ENCODE measurements at places on chromosomes 12 and 14.

GRCh38 chr14:60657456-60658210, 8.4 kb upstream of the SIX1 start:
- peaks cover 25% of the 10 kb centered on the region for H3K4me1 ChIP-seq
- H3K27me3 ChIP-seq = peaks cover 80% of the 10 kb centered on the region
- peaks cover 6% of the 10 kb centered on the region for H3K36me3 ChIP-seq
- no peak for DNase-seq

DNA sequence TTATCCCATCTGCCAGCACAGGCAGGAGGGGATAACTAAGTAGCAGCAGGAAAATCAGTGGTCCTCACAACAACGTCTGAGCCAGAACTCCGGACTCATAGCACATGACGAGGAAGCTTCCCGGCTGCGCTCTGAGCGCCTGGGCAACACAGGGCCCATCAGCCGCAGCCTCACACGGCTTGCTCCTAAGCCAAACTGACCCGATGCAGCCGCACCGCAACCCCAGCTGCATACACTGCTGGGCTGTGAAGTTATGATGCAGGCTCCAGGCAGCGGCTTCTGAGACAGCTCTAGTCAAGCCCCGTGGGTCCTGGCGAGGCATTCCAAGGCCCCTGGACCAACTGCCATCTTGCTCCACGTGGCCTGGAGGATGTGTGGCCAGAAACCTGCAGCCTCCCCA, 28.1 kb downstream of the ZFYVE21 start:
- H3K4me1 ChIP-seq = peaks cover 6% of the 10 kb centered on the region
- H3K4me3 ChIP-seq = no peak overlapping the region
- H3K27ac ChIP-seq = no peak overlapping the region
- H3K36me3 ChIP-seq = no peaks in the 10 kb centered on the region
- no peaks in the 10 kb centered on the region for H3K27me3 ChIP-seq

DNA sequence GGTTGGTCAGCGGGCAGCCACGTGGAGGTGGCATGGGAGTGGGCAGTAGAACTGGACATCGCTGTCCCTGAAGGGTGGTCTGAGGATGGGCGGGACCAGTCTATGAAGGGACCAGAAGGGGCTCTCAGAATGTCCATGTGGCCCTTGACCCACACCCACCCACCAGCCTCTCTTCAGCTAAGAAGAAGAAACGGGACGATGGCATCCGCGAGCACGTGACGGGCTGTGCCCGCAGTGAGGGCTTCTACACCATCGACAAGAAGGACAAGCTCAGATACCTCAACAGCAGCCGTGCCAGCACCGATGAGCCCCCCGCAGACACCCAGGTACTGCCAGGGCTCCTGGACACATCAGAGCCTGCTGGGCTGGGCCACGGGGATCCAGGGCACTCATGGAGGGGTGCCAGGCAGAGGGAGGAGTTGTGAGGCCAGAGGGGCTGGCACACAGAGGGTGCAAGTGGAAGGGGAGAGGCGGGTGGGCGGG, 21.3 kb downstream of the SETD1B start:
- H3K4me1 ChIP-seq = no peaks in the 10 kb centered on the region
- H3K27ac ChIP-seq = no peak overlapping the region
- no peak overlapping the region for H3K4me3 ChIP-seq
- H3K27me3 ChIP-seq = no peaks in the 10 kb centered on the region
- no peak for DNase-seq
- H3K36me3 ChIP-seq = peaks cover 58% of the 10 kb centered on the region

DNA sequence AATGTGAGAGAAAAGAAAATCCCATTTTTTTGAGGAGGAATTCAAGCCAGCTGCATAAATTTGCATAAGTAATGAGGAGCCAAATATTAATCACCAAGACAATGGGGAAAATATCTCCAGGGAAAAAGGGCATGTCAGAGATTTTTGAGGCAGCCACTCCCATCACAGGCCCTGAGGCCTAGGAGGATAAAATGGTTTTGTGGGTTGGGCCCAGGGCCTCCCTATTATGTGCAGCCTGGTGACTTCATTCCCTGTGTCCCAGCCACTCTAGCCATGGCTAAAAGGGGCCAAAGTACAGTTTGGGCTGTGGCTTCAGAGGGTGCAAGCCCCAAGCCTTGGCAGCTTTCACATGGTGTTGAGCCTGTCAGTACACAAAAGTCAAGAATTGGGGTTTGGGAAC, 1051.0 kb upstream of the FOXG1 start:
- no peaks in the 10 kb centered on the region for H3K27me3 ChIP-seq
- H3K27ac ChIP-seq = no peak overlapping the region
- no peaks in the 10 kb centered on the region for H3K4me1 ChIP-seq
- no peak for DNase-seq
- H3K36me3 ChIP-seq = no peaks in the 10 kb centered on the region
- H3K4me3 ChIP-seq = no peak overlapping the region

- no peak for DNase-seq
- peaks cover 37% of the 10 kb centered on the region for H3K4me1 ChIP-seq
- no peak overlapping the region for H3K4me3 ChIP-seq
- peaks cover 25% of the 10 kb centered on the region for H3K36me3 ChIP-seq
- no peak overlapping the region for H3K27ac ChIP-seq
Observed at GRCh38 chr14:36317650-36318049, 2.8 kb downstream of the MBIP start.

DNA sequence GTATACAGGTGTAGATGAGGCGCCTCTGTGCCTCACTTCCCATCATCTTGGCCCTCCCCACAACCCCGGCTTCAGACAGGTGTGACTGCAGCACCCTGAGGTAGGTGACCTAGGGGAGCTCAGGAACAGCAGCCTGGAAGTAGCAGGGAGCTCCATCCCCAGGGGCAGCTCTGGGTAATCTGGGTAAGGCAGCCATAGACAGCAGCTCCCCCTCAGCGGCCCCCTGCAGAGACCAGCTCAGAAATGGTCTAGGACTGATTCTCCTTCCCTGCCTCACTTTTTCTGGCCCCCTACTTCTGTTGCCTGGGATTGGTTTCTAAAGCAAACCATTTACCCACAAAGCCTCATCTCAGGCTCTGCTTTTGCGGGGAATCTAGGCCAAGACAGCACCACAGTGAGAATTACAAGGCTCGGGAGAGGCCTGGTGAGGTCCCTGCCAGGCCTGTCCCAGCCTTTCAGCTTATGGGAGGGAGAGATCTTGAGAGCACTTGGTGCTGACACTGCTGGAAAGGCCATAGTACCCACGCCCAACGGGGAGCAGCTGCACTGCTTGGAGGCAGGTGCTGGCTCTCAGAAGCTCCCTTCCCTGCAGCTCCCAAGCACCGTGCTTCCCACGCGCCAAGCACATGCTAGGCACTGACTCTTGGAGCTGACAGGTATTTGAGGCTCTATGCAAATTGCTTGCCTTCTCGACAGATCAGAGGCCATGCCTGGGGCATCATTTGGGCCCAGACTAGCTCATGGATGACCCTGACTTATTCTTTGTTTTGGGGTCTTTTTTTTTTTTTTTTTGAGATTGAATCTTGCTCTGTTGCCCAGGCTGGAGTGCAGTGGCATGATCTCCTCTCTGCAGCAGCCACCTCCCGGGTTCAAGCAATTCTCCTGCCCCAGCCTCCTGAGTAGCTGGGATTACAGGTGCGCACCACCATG, 45.1 kb upstream of the TRAF3 start:
- no peak for DNase-seq
- no peaks in the 10 kb centered on the region for H3K27me3 ChIP-seq

DNA sequence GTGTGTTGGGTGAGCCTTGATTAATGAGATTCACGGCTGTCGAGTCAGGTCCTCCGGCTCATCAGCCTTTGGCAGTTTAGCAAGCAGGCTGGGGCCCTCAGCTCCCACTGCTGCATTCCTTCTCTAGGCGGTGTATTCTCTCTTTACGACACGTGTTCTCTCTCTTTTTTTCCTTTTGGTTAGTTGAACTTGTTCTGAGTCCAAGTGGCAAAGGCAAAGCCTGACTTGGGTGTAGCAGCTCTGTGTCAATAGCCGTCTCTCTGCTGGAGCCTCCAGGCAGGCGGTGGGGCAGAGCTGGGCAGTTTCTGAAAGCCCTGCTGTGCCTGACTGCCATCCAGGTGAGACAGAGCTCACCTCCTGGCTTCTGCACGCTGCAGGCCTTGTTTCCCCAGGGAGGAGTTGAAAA, 46.6 kb downstream of the SUSD6 start:
- H3K4me1 ChIP-seq = peaks cover 72% of the 10 kb centered on the region
- H3K27me3 ChIP-seq = no peaks in the 10 kb centered on the region
- H3K4me3 ChIP-seq = no peak overlapping the region
- H3K27ac ChIP-seq = peak overlapping the region; percentile 44
- peaks cover 43% of the 10 kb centered on the region for H3K36me3 ChIP-seq

DNA sequence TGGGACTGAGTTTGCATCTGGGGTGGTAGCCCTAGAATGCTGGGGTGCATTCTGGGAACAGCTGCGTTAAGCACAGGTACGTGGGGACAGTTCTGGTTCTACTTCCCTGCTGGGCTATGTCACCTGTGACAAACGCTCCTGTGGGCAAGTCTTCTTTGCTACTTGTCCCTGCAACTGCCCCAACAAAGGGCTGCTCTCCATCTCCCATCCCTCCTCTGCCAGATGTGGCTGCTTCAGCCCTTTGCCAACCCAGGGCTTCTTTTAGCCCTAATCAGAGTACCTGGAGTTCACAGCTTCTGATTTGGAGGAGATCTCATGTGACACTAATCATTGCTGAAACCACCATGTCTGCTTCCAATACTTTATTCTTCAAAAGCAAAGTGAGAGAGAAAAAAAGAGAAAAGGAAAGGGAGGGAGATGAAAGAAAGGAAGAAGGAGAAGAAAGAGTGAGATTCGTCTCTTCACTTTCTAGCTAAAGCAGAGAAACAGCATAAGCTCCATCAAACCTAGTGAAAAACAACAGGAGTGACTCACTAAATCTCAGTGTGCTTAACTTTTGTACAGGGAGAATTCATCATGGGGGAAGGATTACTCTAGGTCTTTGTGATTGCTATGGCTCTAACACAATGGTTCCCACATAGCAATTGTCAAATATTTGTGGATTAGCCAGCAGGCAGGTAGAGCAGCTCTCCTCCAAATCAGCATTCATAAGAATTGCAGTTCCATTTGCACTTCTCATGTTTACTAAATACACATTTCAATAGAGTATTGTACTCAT, 174.8 kb downstream of the LRIG3 start:
- no peaks in the 10 kb centered on the region for H3K36me3 ChIP-seq
- no peak for DNase-seq
- no peaks in the 10 kb centered on the region for H3K4me1 ChIP-seq
- no peaks in the 10 kb centered on the region for H3K27me3 ChIP-seq

- H3K4me3 ChIP-seq = peak overlapping the region; percentile 96
- no peak for DNase-seq
- H3K27ac ChIP-seq = peak overlapping the region; percentile 99
- peaks cover 49% of the 10 kb centered on the region for H3K4me1 ChIP-seq
- peaks cover 39% of the 10 kb centered on the region for H3K36me3 ChIP-seq
Observed at GRCh38 chr14:91416744-91417119, 888 bp downstream of the CCDC88C start.

DNA sequence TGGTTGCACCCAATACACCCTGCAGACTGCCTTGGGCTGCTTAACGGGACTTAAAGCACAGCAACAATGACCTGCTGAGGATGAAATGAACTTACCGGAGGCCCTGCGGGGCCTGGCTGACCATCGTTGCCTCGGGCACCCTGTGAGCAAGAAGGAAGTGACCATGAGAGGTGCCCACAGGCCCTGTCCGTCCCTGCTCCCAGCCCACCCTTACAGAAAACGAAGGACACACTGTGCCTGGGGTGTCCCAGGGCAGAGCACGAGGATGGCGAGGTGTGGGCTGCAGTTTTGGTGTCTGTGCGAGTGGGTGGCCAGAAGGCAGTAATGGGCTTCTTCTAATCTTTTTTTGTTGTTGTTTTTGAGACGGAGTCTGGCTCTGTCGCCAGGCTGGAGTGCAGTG, 14.6 kb downstream of the COL2A1 start:
- H3K27ac ChIP-seq = peak overlapping the region; percentile 53
- peaks cover 52% of the 10 kb centered on the region for H3K27me3 ChIP-seq
- DNase-seq = no peak
- H3K4me3 ChIP-seq = no peak overlapping the region
- H3K36me3 ChIP-seq = no peaks in the 10 kb centered on the region

- H3K36me3 ChIP-seq = peaks cover under 1% of the 10 kb centered on the region
- H3K4me3 ChIP-seq = no peak overlapping the region
- H3K4me1 ChIP-seq = peaks cover 4% of the 10 kb centered on the region
- DNase-seq = no peak
Observed at GRCh38 chr14:93299416-93299815, 33.4 kb downstream of the BTBD7 start.

DNA sequence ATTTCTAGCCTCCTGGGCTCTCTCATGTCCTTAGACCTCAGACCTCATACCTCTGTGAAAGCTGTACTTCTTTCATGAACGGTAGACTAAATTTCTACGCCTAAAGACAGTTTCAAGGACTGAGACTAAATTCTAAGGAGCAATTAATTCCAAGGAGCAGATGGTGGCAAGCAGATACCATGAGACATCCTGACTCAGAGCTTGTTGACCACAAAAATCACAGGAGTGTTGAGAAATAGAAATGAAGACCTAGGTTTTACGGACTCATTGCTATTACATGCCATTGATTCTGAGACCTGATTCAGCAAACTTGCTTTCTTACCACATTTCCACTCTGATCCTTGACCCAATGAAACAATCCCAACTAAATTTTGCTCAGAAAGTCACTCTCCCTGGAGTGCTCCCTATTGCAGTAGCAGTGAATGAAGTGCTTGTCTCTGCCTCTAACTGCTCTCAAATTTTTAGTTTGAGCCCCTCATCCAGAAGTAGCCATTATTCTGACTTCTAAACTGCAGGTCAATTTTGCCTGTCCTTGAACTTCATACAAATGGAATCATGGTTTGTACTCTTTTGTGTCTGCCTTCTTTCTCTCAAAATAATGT, 52.0 kb downstream of the PEX5 start:
- H3K4me3 ChIP-seq = no peak overlapping the region
- no peak for DNase-seq
- no peaks in the 10 kb centered on the region for H3K36me3 ChIP-seq
- peaks cover 21% of the 10 kb centered on the region for H3K27me3 ChIP-seq

DNA sequence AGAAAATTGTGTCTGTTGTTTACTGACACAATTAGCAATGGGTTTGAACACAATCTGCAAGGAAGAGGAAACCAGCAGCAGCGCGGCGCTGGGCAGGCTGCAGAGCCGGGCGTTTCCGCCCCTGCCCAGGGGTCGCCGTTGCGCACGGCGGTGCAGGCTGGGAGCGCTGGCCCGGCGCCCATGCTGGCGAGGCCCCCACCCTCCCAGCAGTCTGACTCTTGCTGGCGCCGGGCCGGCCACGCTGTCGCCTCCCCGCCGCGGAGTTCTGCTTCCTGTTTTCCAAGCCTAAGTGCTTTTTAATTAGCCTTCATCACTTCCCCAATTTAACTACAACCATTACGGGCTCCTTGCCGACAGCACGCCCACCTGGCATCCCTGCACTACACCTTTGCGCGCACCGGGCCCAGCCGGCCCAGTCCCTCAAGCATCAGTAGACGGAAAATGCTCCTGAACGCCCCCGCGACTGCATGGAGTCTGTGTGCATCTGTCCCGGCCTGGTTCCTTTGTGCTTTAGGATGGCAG, 212.1 kb downstream of the GXYLT1 start:
- no peak overlapping the region for H3K27ac ChIP-seq
- peaks cover 5% of the 10 kb centered on the region for H3K4me1 ChIP-seq
- H3K4me3 ChIP-seq = peak overlapping the region; percentile 57
- DNase-seq = no peak

GRCh38 chr14:63100552-63100951, 55.3 kb upstream of the KCNH5 start:
- no peaks in the 10 kb centered on the region for H3K4me1 ChIP-seq
- H3K36me3 ChIP-seq = no peaks in the 10 kb centered on the region
- H3K4me3 ChIP-seq = no peak overlapping the region
- no peak for DNase-seq

GRCh38 chr12:120010661-120011230, 21.7 kb downstream of the BICDL1 start:
- peak overlapping the region; percentile 35 for H3K4me3 ChIP-seq
- H3K36me3 ChIP-seq = peaks cover 74% of the 10 kb centered on the region
- H3K4me1 ChIP-seq = peaks cover 83% of the 10 kb centered on the region
- no peak for DNase-seq
- peak overlapping the region; percentile 96 for H3K27ac ChIP-seq
